ENCODE measurements at places on chromosomes 6 and 20.

- DNase-seq = no peak
Measured at GRCh38 chr6:2158596-2159271, 86.7 kb downstream of the GMDS start.

GRCh38 chr20:57435498-57436222, 44.5 kb downstream of the RBM38 start:
- peak; percentile 55 for DNase-seq

GRCh38 chr6:24079076-24079475, 46.9 kb upstream of the NRSN1 start:
- DNase-seq = no peak

GRCh38 chr20:58745391-58745790, 52.8 kb downstream of the NPEPL1 start:
- DNase-seq = no peak

- DNase-seq = peak; percentile 93
Measured at GRCh38 chr6:101011186-101011585, 130.1 kb upstream of the ASCC3 start.

DNA sequence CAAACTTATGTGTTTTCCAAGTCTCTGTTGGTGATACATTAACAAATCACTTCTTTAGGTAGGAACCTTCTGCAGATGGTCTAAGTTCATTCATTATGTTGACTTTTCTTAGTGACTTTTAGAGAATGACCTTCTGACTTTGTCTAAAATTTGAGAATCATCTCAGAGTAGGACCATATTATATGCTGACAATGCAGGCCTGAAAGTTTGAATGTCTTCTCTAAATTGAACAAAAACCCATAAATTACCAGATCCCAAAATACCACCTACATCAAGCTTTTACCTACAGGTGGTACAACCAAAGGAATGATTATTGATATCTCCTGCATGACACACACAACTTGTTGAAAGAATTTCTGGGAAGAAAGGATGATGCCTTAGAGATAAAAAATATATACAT, 191.5 kb downstream of the SOD2 start:
- DNase-seq = no peak

GRCh38 chr6:144690133-144690532, 405.0 kb downstream of the UTRN start:
- no peak for DNase-seq

GRCh38 chr6:161452241-161452640, 178.4 kb upstream of the AGPAT4 start:
- DNase-seq = no peak

GRCh38 chr6:160039441-160039840, 70.6 kb downstream of the IGF2R start:
- DNase-seq = no peak

- DNase-seq = peak; percentile 48
Measured at GRCh38 chr6:140271759-140272377, 897.4 kb upstream of the CITED2 start.

- no peak for DNase-seq
Measured at GRCh38 chr6:31954511-31954910, 4.3 kb downstream of the NELFE start.

GRCh38 chr20:4725263-4725550, 3.5 kb downstream of the PRND start:
- no peak for DNase-seq

GRCh38 chr6:16178351-16178750, 49.5 kb downstream of the MYLIP start:
- DNase-seq = no peak

DNA sequence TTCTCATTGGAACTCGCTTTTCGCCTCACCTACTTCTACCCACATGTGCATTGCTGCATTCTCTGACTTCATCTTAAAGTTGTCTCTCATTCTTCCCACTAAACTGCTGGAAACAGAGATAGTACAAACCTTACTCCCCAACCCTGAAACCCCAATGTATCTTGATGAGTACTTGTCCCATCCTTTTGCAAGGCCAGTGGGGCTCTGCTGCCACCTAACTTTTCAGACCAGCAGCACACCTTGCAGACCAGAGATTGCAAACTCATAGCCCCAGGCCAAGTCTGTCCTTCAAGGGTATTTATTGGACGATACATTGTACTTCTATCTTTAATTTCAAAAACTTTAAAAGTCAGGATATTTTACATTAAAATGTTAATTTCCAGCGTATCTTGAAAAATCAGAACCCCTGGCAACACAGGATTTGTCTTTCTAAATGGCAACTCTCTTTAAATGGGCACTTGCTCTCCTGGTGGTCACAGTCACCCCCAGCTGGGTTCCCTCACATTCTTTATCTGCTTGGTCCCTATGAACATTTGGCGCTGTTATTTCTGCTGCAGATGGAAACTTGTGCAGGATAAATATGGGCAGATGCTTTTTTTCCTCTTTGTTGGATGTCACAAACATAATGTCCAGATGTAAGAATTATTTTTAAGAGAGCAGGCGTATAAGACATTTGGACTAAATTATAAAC, 83.9 kb downstream of the SOD2 start:
- DNase-seq = peak; percentile 8

DNA sequence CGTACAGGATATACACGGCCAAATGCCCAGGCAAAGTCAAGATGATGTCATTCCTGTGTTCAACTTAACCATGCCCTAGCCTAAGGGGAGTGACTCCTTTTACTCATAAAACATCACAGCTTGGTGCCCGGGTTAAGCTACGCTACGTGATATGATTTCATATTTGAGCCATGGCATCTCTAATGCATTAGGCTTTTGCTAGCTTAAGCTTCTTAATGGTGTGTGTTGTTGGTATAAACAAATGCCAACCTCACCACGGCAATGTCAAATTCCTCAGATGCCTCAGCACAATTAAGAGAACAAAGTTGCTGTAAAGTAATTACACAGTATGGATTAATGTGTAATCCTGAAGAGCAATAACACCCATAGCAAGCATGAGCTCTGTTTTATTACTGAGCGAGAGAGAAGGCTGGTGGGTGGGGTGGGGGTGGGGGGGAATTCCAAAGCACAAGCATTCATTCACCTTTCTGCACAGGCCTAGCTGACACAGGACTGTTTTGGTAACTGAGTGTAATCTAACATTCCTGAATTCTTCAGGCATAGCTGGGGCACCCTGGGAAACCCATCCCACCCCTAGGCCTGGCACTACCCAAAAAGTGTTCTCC, 44.7 kb upstream of the CNKSR3 start:
- no peak for DNase-seq

- no peak for DNase-seq
Measured at GRCh38 chr6:145891126-145891525, 73.0 kb downstream of the SHPRH start.

DNA sequence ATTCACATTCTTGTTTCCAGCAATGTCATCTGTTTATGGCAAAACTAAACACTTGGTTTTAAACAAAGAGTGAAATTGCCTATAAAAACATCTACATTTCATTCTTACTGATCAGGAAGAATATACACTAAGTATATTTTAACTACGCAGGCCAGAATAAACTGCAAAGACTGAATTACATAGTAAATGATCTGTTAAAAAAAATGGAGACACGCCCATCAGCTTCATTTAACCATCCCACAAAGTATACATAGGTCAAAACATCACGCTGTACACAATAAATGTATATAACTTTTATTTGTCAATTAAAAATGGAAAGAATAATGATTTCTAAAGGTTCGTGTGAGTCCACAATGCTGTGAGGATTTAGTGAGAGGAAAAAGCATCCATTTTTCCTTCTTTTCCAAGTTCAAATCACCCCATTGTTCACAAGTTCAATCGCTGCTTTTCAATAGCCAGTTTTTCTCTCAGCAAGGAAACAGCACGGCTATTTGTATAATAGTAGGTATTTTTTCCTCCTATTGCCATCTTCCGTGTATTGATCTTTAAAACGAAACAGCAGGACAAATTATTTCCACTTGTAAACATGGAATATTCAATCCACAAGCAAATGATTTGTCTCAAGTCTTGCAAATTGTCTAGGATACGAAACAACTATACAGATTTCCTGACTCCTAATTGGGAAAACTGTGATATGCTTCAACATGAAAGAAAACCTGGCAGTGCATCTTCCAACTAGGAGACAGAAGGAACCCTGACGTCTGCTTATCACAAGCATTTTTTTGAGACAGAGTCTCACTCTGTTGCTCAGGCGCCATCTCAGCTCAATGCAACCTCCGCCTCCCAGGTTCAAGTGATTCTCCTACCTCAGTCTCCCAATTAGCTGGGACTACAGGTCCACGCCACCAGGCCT, 10.6 kb downstream of the SFT2D1 start:
- no peak for DNase-seq

- DNase-seq = no peak
Measured at GRCh38 chr20:39605908-39606307, 643.8 kb downstream of the DHX35 start.

DNA sequence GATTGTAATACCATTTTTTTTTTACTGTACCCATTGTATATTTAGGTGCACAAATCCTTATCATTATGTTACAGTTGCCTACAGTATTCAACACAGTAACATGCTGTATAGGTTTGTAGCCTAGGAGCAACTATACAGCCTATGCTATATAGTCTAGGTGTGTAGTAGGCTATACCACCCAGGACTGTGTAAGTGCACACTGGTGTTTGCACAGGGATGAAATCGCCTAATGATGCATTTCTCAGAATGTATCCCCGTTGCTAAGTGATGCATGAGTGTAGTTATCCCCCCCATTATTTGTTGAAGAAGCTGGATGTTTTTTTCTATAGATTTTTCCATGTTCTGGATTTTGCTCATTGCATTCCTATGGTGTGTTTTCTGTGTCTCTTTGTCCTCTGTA, 12.9 kb downstream of the RALY start:
- DNase-seq = no peak

DNA sequence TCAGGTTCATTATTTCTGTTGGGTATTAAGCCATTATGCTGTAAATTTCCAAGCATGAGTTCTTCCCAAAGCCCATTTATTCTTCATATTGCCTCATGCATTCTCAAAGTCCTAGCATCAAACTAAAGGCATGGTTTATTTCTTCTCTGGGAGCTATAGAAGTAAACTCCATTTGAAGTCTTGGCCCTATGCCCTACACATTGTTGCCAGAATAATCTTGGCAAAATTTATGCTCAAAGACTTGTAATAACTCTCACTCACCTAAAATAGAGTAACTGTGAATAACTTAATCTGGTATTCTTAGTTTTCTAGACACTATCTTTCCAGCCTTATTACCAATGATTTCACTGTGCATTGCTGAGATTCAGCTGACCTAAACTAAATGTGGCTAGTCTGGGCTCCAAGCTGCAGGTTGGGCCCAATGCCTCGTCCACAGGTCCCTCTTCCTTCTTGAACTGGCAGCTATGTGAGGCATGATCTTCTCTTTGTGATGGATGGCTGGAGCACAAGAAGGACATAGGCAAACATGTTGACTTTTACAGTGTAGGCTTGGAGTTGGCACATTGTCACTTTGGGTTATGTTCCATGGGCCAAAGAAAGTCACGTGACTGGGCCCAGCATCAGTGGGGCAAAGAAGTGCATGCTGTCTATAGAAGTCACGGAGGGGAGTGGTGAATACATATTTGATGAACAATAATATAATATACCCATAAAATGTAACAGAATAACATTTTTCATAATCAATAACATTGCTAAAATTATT, 39.1 kb upstream of the ANKEF1 start:
- DNase-seq = no peak

DNA sequence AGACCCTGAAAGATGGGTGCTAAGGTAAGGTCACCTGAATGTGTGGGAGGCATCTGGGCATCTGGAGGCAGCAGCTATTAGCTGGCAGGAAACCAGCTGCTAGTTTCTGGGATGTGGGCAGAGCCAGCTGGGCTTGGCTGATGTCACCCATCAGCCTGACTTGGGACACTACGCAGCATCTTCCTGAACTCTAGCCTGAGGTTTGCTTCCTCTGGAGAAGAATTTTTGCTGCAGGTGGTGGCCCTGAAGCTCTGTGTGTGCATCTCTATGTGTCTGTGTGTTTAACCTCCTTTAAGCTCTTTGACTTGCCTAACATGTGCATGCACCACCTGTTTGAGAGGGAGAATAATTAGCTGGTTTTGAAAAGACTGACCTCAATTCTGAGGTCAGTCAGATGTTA, 465.1 kb upstream of the CHD6 start:
- peak; percentile 92 for DNase-seq

DNA sequence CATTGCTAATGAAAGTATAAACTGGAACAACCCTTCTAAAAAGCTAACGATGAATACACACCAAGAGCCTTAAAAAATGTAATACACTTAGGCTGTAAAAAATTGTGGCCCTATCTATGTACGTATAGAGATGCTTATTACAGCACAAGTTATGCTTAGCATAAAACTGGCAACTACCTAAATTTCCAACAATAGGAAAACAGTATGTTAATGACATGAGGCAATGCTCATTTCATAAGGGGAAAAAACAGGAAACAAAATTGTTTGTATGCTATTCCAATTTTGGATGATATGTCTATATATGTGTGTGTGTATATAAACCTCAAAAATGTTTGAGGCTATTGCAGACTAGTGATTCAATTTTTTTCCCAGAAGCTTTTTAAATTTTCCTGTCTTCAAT, 82.5 kb downstream of the DTNBP1 start:
- no peak for DNase-seq

GRCh38 chr6:43828711-43829110, 58.7 kb downstream of the VEGFA start:
- no peak for DNase-seq

DNA sequence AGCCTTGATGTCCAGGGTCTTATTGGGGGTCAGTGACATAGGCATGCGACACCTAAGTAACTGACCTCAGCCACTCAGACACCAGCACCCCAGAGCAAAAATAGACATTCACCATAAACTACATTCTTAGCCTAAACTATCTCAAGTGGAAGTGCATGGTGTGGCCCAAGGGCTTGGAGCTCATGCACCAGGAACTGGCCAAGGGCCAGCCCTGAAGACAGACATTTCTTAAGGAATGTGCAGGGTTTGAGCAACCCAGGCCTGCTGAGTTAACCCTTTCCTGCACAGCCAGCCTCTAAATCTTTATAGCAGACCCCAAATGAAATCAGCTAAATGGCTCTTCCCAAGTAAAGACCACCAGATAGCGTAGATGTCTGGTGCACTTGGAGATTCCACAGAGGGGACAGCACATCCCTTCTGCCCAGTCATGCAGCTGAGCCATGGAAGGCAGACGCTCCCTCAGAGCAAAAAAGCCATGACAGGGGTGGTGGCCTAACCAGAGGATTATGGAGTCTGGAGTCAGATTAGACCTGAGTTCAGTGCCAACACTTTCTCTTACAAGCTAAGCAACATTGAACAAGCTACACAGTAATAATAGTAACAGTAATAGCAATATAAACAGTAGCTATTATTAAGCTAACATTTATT, 222.6 kb downstream of the ZMYND8 start:
- no peak for DNase-seq

- DNase-seq = no peak
Measured at GRCh38 chr20:10705801-10706459, 32.1 kb upstream of the JAG1 start.

DNA sequence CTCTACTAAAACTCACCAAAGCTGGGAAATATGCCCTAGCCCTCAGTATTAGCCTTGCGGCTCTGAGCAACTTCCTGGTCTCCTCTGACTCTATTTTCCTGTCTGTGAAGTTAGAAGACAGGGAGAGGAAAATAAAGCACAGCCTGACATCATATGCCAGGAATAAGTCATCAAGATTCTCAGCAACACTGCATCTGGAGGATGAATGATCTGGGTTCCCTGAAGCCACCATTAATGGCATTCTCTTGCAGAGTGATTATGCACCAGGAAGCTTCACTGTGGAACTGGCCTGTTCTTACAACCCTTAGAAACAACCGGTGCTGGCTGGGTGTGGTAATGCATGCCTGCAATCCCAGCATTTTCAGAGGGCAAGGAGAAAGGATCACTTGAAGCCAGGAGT, 12.4 kb downstream of the ADGRF5 start:
- no peak for DNase-seq

- no peak for DNase-seq
Measured at GRCh38 chr6:113927001-113927400, 43.9 kb downstream of the HDAC2 start.

- DNase-seq = no peak
Measured at GRCh38 chr6:68990317-68990716, 355.2 kb downstream of the ADGRB3 start.
